ENCODE measurements at places on chromosomes 1 and 21.

GRCh38 chr1:204359474-204360255, at the start of gene PLEKHA6:
Gene PLEKHA6, minus strand, starts transcription at chr1:204359929. Its CDS starts 86,202 bp downstream, at chr1:204273727.
- peaks cover 56% of the 10 kb centered on the region for H3K4me1 ChIP-seq
- DNase-seq, result peak; percentile 46
- H3K36me3 ChIP-seq, result no peaks in the 10 kb centered on the region
- H3K27ac ChIP-seq, result no peak within 1 kb of the TSS

DNA sequence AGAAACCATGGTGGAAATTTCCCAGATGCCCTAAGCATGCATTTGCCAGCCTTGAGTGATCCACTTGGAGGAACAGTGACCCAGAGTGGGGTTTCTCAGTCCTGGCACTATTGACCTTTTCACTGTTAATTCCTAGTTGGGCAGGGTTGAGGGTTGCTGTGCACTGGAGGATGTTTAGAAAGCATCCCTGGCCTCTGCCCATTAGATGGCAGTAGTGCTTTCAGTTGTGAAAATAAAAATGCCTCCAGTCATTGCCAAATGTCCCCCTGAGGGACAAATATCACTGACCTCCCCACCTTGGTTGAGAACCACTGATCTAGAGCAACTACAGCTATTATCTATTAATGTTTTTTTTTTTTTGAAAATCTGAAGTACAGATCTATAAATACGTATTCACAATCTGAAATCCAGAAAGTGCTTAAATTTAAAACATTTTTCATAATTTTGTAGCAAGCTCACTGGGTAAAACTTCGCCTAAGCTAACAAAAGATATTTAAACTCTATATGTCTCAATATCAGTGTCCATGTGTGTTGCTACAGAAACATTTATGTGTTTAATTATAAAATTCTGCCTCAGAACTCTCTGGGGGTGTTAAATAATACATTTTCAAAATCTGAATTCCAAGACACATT, 27.3 kb downstream of the F3 start:
- H3K4me3 ChIP-seq, result no peak overlapping the region
- H3K27ac ChIP-seq, result no peak overlapping the region
- no peaks in the 10 kb centered on the region for H3K27me3 ChIP-seq
- 0 out of 2 replicates have a peak, but pooled peaks cover 3% of the 10 kb centered on the region for H3K4me1 ChIP-seq
- H3K36me3 ChIP-seq, result no peaks in the 10 kb centered on the region
- DNase-seq, result peak; percentile 40

- H3K36me3 ChIP-seq, result no peaks in the 10 kb centered on the region
- no peak overlapping the region for H3K27ac ChIP-seq
- H3K4me3 ChIP-seq, result no peak overlapping the region
- DNase-seq, result no peak
Observed at GRCh38 chr1:94031154-94031553, 89.8 kb downstream of the ABCA4 start.

- H3K36me3 ChIP-seq, result no peaks in the 10 kb centered on the region
- H3K4me1 ChIP-seq, result peaks cover 11% of the 10 kb centered on the region
- H3K27me3 ChIP-seq, result no peaks in the 10 kb centered on the region
- DNase-seq, result no peak
- no peak overlapping the region for H3K27ac ChIP-seq
Observed at GRCh38 chr1:245772325-245772724, 617.5 kb downstream of the KIF26B start.

GRCh38 chr1:46219551-46220520, 16.7 kb downstream of the LURAP1 start:
- H3K36me3 ChIP-seq, result no peaks in the 10 kb centered on the region
- H3K27me3 ChIP-seq, result no peaks in the 10 kb centered on the region
- no peak for DNase-seq
- H3K4me1 ChIP-seq, result no peaks in the 10 kb centered on the region
- no peak overlapping the region for H3K4me3 ChIP-seq

GRCh38 chr1:231040019-231040799, at the start of gene FAM89A:
Gene FAM89A, minus strand, starts transcription at chr1:231040254. Its CDS starts 43 bp downstream, at chr1:231040211.
- H3K4me3 ChIP-seq, result peak within 1 kb of the TSS; percentile 78
- H3K27me3 ChIP-seq, result no peaks in the 10 kb centered on the region
- H3K4me1 ChIP-seq, result peaks cover 30% of the 10 kb centered on the region
- H3K27ac ChIP-seq, result peak within 1 kb of the TSS; percentile 55
- H3K36me3 ChIP-seq, result no peaks in the 10 kb centered on the region
- peak; percentile 75 for DNase-seq

DNA sequence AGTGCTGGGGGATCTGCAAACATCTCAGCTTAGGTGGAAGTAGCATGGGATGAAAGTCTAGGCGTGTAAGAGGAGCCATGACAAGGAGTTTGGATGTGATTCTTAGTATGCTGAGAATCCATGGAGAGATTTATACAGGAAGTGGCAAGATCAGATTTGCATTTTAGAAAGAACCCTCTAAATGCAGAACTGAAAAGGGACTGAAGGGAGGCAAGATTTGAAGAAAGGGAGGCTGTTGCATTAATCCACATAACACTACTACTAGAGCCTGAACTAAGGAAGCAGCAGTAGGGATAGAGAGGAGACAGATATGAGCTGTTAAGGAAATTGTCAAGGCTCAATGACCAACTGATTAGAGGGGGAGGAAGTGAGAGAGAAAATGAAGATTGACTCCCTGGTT, 9.8 kb downstream of the C1orf74 start:
- H3K4me3 ChIP-seq, result no peak overlapping the region
- H3K27me3 ChIP-seq, result no peaks in the 10 kb centered on the region
- DNase-seq, result no peak
- H3K27ac ChIP-seq, result no peak overlapping the region
- no peaks in the 10 kb centered on the region for H3K36me3 ChIP-seq

GRCh38 chr1:6860401-6860800, 75.1 kb downstream of the CAMTA1 start:
- no peak for DNase-seq
- no peaks in the 10 kb centered on the region for H3K36me3 ChIP-seq
- H3K27ac ChIP-seq, result peak overlapping the region; percentile 30
- H3K4me3 ChIP-seq, result no peak overlapping the region

DNA sequence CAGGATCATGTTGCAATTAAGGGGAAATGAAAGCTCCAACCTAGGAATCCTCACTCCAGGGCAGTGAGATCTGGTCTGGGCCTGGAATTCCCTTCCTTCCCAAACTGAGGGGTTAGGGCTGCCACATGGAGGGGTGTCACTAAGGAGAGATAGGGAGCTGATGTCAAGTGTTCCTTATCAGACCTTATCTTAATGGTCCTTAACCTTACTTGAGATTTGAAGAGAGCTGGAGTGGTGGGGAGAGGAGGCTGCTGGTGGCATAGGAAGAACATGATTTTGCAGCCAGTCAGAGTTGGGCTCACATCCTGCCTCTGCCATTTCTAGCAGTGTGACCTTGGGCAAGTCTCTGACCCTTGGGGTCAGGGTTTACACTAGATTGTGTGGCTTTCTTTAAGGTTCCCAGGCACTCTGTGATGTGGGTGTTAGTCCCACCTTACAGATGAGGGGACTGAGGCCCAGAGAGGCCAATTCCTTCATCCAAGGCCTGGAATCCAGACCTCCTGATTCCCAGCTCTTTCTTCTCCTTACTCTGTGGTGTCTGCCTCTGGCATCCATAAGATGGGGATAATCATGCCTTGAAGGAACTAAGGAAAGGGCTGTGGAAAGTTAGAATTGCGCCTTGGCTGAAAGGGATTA, 56.3 kb upstream of the SYNC start:
- peak; percentile 50 for DNase-seq
- H3K4me3 ChIP-seq, result no peak overlapping the region
- peaks cover 62% of the 10 kb centered on the region for H3K4me1 ChIP-seq
- H3K36me3 ChIP-seq, result no peaks in the 10 kb centered on the region
- no peaks in the 10 kb centered on the region for H3K27me3 ChIP-seq

DNA sequence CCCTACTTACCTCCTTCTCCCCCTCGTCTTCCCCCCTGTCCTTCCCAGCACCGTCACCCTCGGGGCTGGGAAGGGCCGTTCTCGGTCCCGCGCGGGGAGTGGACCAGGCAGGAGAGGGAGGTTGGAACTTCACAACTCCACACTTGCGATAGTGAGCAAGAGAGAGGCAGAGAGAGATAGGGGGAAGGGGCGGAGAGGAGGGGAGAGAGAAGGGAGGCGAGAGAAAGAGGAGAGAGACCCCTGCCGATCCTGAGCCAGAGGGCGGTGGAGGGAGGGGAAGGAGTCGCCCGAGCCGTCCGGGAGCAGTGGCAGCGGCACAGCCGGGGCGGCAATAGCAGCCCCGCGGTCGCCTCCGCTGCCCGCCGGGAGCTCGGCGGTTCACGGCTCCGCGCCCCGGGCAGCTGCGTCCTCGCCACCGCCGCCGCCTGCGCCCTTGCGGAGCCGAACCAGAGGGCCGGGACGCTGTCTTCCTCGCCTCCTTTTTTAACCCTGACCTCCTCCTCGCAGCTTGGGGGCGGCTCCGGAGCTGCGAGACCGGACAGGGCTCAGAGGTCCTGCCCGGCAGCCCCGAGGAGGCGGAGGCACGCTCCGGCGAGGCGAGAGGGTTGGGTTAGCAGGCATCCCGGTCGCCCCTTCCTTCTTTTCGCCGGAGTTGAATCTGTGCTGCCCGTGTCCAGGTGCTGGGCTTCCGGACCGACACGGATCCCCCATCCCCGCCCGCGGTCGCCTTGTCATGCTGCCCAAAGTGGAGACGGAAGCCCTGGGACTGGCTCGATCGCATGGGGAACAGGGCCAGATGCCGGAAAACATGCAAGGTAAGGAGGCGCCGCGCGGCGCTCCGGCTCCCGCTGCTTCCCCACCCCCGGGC, 11.7 kb downstream of the NR5A2 start:
- H3K27ac ChIP-seq, result no peak overlapping the region
- H3K36me3 ChIP-seq, result no peaks in the 10 kb centered on the region
- peak; percentile 54 for DNase-seq
- peak overlapping the region; percentile 69 for H3K4me3 ChIP-seq
- H3K27me3 ChIP-seq, result no peaks in the 10 kb centered on the region

GRCh38 chr1:25468033-25468432, 37.3 kb downstream of the MACO1 start:
- DNase-seq, result no peak
- H3K36me3 ChIP-seq, result no peaks in the 10 kb centered on the region
- H3K27ac ChIP-seq, result no peak overlapping the region
- no peak overlapping the region for H3K4me3 ChIP-seq
- H3K27me3 ChIP-seq, result no peaks in the 10 kb centered on the region

DNA sequence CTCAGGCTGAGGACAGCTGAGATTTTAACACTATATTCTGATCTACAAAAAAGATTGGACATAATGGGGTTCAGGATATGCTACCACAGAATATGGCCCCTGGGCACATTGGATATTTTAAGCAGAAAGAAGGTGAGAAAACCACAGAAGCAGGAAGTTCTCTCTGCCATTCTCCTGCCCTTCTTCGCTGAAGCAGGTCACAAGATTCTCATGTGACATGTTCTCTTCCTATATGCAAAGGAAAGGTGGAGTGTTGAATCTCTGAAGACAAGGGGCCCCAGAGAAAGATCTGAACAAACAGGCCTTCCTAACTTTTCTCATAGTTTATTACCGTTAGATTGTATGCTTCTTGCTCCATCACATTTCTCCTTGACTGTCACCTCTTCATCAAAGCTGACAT, 285.7 kb downstream of the S1PR1 start:
- no peak overlapping the region for H3K4me3 ChIP-seq
- DNase-seq, result no peak
- no peaks in the 10 kb centered on the region for H3K4me1 ChIP-seq
- H3K27ac ChIP-seq, result no peak overlapping the region
- no peaks in the 10 kb centered on the region for H3K27me3 ChIP-seq
- no peaks in the 10 kb centered on the region for H3K36me3 ChIP-seq

DNA sequence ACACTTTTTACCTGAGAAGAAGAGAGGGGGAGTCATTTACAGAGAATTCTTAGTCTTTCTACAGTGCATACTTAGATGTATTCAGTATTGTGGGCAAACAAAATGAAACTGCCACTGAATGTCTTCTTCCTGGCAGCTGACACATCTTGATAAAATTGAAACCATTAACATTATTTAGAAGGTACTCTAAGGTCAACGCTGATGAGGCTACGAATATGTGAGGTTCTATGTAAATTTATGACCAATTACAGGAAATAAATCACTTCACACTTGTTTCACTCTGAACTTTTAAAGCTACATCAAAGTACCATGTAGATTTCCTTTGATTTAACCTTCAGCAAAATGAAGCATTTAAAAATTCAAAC, 51.3 kb upstream of the GFI1 start:
- H3K4me3 ChIP-seq, result no peak overlapping the region
- no peaks in the 10 kb centered on the region for H3K27me3 ChIP-seq
- no peak overlapping the region for H3K27ac ChIP-seq
- no peaks in the 10 kb centered on the region for H3K4me1 ChIP-seq
- no peaks in the 10 kb centered on the region for H3K36me3 ChIP-seq

GRCh38 chr1:36585569-36586548, 103.1 kb upstream of the CSF3R start:
- H3K27ac ChIP-seq, result no peak overlapping the region
- H3K4me3 ChIP-seq, result no peak overlapping the region
- no peaks in the 10 kb centered on the region for H3K4me1 ChIP-seq
- no peaks in the 10 kb centered on the region for H3K27me3 ChIP-seq
- DNase-seq, result no peak
